ENCODE measurements at places on chromosomes 2 and 18. TPM values are rescaled to one million over a fixed set of nuclear protein-coding genes. Genes with fewer than 3 reads are reported as not detected.
A peak's percentile ranks its signal among the peaks of the same experiment; 100 is the strongest.

- H3K27me3 ChIP-seq = no peaks in the 10 kb centered on the region
- no peak overlapping the region for H3K27ac ChIP-seq
- peaks cover 12% of the 10 kb centered on the region for H3K4me1 ChIP-seq
- no peaks in the 10 kb centered on the region for H3K36me3 ChIP-seq
Measured at GRCh38 chr2:20180676-20181648, 44.0 kb downstream of the SDC1 start.

- H3K27me3 ChIP-seq = no peaks in the 10 kb centered on the region
- peaks cover 12% of the 10 kb centered on the region for H3K4me1 ChIP-seq
- no peaks in the 10 kb centered on the region for H3K36me3 ChIP-seq
- H3K4me3 ChIP-seq = no peak overlapping the region
- peak; percentile 68 for DNase-seq
Measured at GRCh38 chr2:127404466-127405254, 13.6 kb upstream of the PROC start.

The HTR2B gene
- 5.3 TPM for total RNA-seq

DNA sequence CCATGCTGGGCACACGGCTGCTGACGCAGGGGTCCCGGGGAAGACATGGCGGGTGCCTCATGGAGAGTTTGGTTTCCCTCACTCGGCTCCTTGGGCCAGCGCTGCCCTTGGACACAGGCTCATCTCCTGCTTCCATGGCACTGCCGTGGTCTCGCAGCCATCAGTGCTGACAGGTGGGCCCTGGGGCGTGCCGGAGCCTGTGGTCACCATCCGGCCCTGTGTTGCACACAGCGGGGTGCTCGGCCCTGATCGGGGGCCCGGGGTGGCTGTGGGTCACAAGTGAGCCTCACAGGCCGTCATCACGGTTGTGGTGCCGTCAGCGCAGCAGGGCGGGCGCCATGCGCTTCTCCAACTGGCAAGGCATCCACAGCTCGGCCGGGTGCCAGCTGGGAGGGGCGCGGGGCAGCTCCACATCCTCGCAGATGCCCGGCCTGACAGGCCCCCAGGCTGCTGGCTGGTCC is 582 bp downstream of the RTP5 start:
- no peak overlapping the region for H3K27ac ChIP-seq
- H3K4me3 ChIP-seq = no peak overlapping the region
- H3K27me3 ChIP-seq = peaks cover 24% of the 10 kb centered on the region

The RGPD4 gene
- total RNA-seq = not detected

DNA sequence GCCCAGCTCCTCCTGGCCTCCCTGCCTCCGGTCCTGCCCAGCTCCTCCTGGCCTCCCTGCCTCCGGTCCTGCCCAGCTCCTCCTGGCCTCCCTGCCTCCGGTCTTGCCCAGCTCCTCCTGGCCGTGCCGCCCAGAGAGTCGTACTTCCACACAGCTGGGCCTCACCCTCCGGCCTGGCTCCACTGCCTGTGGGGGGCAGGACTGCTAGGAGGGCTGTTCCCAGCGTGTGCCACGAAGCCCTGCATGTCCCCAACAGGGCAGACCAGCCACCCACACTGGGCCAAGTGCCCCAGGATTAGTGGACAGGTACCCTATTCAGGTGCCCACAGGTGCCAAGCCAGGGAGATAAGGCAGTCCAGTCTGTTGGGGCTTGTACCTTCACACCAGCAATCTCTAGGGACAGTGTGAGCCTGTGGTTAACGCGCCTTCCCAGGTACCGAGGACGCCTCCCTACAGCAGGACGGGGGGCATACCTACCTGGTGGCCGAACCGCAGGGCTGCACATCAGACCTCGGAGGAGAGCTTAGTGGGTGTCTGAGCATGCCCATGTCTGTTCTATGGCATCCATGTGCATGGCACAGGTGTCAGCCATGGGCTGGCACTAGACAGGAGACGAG is 5.3 kb downstream of the GPC1 start:
- no peak overlapping the region for H3K4me3 ChIP-seq
- peaks cover 12% of the 10 kb centered on the region for H3K4me1 ChIP-seq
- H3K36me3 ChIP-seq = no peaks in the 10 kb centered on the region

DNA sequence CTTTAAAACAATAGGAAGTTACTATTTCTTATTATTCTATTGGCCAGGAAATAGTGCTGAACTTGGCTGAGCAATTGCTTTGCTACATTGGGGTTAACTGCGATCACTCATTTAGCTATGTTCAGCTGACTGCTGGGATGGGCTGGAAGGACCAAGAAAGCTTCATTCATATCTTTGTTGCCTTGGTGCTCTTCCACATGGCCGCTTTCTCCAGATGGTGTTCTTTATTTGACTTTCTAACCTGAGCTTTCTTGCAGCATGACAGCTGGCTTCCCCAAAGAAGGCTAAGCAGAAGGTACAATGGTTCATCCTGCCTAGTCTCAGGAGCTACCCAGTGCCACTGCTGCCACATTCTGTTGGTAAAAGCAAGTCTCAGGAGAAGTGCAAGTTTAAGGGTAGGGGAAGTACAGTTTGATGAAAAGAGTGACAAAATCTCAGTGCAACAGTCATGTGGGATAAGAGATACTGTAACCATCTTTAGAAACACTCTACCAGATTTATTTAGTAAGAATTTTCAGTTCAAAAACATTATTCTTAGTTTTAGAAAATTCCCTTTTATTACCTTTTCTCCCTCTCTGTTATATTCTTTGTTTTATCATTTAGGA is 180.6 kb upstream of the RBMS1 start:
- no peaks in the 10 kb centered on the region for H3K27me3 ChIP-seq
- peak; percentile 17 for DNase-seq
- no peak overlapping the region for H3K27ac ChIP-seq
- no peaks in the 10 kb centered on the region for H3K36me3 ChIP-seq
- no peaks in the 10 kb centered on the region for H3K4me1 ChIP-seq

All from osteoblast (primary cell).